Activated naive CD8-positive, alpha-beta T cell treated with anti-CD3 and anti-CD28 coated beads for 36 hours (primary cell): ENCODE measurements at places on chromosomes 16 and 17. TPM values are rescaled to one million over a fixed set of nuclear protein-coding genes. Genes with fewer than 3 reads are reported as not detected.

- H3K4me3 ChIP-seq = no peak overlapping the region
- peaks cover 39% of the 10 kb centered on the region for H3K27me3 ChIP-seq
- no peak for DNase-seq
- H3K27ac ChIP-seq = no peak overlapping the region
- H3K36me3 ChIP-seq = no peaks in the 10 kb centered on the region
Observed at GRCh38 chr17:5769593-5770354, 185.5 kb upstream of the NLRP1 start.

GRCh38 chr17:75244133-75244866, 17.1 kb downstream of the GGA3 start:
- no peak overlapping the region for H3K4me3 ChIP-seq
- DNase-seq = peak; percentile 18
- peak overlapping the region; percentile 71 for H3K27ac ChIP-seq
- peaks cover 60% of the 10 kb centered on the region for H3K4me1 ChIP-seq
- no peaks in the 10 kb centered on the region for H3K27me3 ChIP-seq

GRCh38 chr17:77718669-77718961, 239.9 kb upstream of the TNRC6C start:
- no peaks in the 10 kb centered on the region for H3K4me1 ChIP-seq
- DNase-seq = no peak
- no peak overlapping the region for H3K4me3 ChIP-seq

- H3K27me3 ChIP-seq = no peaks in the 10 kb centered on the region
- DNase-seq = no peak
- no peak overlapping the region for H3K4me3 ChIP-seq
- no peaks in the 10 kb centered on the region for H3K36me3 ChIP-seq
Observed at GRCh38 chr17:27423651-27424050, 32.6 kb upstream of the KSR1 start.

Gene KRTAP9-8
- total RNA-seq = not detected

DNA sequence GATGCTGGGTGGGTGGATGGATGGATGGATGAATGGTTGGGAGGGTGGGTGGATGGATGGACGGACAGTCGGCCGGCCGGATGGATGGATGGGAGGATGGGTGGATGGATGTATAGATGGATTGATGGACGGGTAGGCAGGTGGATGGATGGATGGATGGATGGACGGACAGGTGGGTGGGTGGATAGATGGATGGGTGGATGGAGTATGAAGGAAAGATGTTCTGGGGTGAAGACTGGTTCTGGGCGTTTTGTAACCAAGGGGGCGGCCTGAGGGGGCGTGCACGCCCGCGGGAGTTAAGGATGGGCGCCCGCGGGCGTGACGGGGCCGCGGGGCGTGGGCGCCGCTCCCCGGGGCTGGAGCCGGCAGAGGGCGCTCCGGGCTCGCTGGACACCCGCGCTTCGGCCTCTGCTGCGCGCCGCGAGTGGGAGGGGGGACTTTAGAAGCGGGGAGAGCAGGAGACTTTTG, at the start of gene NECAB2:
TSS of gene NECAB2 (plus strand) at position 407 of the 468 bp plus-strand sequence. CDS start 405 bp downstream, outside the sequence.
- H3K36me3 ChIP-seq = no peaks in the 10 kb centered on the region
- H3K27ac ChIP-seq = no peak within 1 kb of the TSS
- peaks cover 33% of the 10 kb centered on the region for H3K27me3 ChIP-seq
- DNase-seq = peak; percentile 52
- H3K4me1 ChIP-seq = no peaks in the 10 kb centered on the region

DNA sequence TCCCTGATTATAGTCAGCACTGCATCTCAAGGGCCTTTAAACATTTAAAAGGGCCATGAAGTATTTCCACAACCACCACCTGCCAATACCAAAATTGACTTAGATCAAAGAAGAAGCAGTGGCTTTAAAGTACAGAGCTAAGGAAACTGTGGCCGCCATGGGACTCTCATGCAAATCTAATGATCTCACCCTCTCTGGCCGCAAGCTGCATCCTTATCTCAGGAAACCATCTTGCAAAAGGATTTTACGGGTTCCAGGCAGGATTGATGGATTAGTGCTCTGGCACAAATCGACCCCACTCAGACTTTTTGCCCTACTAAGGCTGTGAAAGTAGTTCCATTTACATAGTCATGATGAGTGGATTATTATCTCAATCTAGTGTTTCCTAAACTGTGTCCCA, 22.6 kb downstream of the CDRT4 start:
- H3K4me3 ChIP-seq = no peak overlapping the region
- H3K27ac ChIP-seq = no peak overlapping the region
- H3K36me3 ChIP-seq = peaks cover 12% of the 10 kb centered on the region

Gene PRAC2
- not detected for total RNA-seq

DNA sequence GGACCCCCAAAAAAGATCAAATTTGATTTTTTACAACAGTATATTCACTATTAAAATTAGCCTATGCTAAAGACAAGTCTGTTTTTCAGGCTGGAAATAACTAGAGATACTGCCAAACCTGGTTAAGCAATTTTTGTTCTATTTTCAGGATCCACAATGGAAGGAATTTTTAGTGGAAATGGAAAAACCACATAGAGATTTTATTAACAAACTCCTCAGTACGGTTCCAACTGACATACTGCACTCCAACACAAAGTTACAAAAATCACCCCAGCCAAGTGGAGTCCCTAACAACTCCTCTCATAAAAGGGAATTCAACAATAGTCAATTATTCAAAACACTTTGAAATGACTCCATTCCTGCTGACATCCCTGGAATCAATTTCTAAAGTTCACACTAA, 101.6 kb upstream of the TOB1 start:
- peaks cover 6% of the 10 kb centered on the region for H3K36me3 ChIP-seq
- no peak overlapping the region for H3K27ac ChIP-seq
- no peak for DNase-seq
- H3K4me3 ChIP-seq = no peak overlapping the region
- H3K27me3 ChIP-seq = no peaks in the 10 kb centered on the region
- peaks cover 2% of the 10 kb centered on the region for H3K4me1 ChIP-seq

Gene CFAP97D1
- total RNA-seq = not detected

- H3K36me3 ChIP-seq = peaks cover 45% of the 10 kb centered on the region
- DNase-seq = no peak
- H3K4me1 ChIP-seq = peaks cover 80% of the 10 kb centered on the region
- peak overlapping the region; percentile 98 for H3K27ac ChIP-seq
- no peaks in the 10 kb centered on the region for H3K27me3 ChIP-seq
Observed at GRCh38 chr16:89314854-89315253, 97.4 kb downstream of the ZNF778 start.

- DNase-seq = no peak
- no peaks in the 10 kb centered on the region for H3K36me3 ChIP-seq
- no peaks in the 10 kb centered on the region for H3K4me1 ChIP-seq
- no peak overlapping the region for H3K27ac ChIP-seq
Observed at GRCh38 chr16:19853742-19854542, 30.7 kb downstream of the GPRC5B start.

Gene TP53TG3C
- not detected for total RNA-seq

DNA sequence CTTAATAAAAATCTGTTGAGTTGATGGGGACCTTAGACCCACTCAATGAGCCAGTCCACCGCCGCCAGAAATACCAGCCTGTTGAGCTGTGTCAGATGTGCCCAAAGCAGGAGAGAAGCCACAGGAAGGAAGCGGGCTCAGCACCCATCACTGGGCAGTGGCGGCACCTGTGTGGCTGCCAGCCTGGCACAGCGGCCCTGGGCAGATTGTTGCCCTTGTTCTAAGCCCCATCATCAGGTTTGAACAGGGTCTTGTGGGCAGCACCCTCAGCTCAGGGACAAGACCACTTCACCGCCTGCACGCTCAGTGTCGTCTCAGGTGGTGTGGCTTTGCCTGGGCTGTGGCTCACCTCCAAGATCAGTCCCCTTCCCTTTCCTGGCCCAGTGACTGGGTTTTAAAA, 9.3 kb downstream of the ENDOV start:
- H3K27ac ChIP-seq = no peak overlapping the region
- no peaks in the 10 kb centered on the region for H3K36me3 ChIP-seq
- H3K27me3 ChIP-seq = no peaks in the 10 kb centered on the region
- no peak overlapping the region for H3K4me3 ChIP-seq
- H3K4me1 ChIP-seq = peaks cover 7% of the 10 kb centered on the region

DNA sequence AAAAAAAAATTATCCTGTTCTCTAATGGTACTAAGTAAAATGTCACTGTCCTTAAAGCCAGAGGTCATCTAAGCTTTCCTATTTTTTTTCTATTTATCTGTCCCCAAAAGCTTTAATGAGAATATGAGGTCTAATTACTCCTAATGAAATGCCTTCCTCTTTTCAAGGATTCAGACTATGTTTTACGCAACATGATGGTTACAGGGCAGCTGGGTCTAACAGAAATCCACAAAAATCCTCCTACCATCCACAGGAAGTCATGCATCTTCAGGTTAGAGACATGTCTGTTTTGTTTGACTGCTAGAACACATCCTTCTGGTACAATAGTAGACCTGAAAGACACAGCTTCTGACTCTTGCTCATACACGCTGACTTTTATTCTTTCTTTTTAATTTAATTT, 29.7 kb upstream of the NSRP1 start:
- H3K4me1 ChIP-seq = no peaks in the 10 kb centered on the region
- no peak overlapping the region for H3K4me3 ChIP-seq
- DNase-seq = no peak
- no peak overlapping the region for H3K27ac ChIP-seq
- no peaks in the 10 kb centered on the region for H3K27me3 ChIP-seq
- no peaks in the 10 kb centered on the region for H3K36me3 ChIP-seq

- peaks cover 5% of the 10 kb centered on the region for H3K36me3 ChIP-seq
- no peak overlapping the region for H3K4me3 ChIP-seq
- no peaks in the 10 kb centered on the region for H3K27me3 ChIP-seq
- H3K4me1 ChIP-seq = peaks cover 26% of the 10 kb centered on the region
- no peak for DNase-seq
- no peak overlapping the region for H3K27ac ChIP-seq
Observed at GRCh38 chr16:81711657-81712319, 67.3 kb upstream of the PLCG2 start.

Gene ZNF469
- total RNA-seq = 1.2 TPM

- H3K27ac ChIP-seq = no peak overlapping the region
- peaks cover 2% of the 10 kb centered on the region for H3K4me1 ChIP-seq
- DNase-seq = no peak
- no peaks in the 10 kb centered on the region for H3K36me3 ChIP-seq
- H3K27me3 ChIP-seq = no peaks in the 10 kb centered on the region
Observed at GRCh38 chr17:31587462-31587861, 196.0 kb downstream of the RAB11FIP4 start.

DNA sequence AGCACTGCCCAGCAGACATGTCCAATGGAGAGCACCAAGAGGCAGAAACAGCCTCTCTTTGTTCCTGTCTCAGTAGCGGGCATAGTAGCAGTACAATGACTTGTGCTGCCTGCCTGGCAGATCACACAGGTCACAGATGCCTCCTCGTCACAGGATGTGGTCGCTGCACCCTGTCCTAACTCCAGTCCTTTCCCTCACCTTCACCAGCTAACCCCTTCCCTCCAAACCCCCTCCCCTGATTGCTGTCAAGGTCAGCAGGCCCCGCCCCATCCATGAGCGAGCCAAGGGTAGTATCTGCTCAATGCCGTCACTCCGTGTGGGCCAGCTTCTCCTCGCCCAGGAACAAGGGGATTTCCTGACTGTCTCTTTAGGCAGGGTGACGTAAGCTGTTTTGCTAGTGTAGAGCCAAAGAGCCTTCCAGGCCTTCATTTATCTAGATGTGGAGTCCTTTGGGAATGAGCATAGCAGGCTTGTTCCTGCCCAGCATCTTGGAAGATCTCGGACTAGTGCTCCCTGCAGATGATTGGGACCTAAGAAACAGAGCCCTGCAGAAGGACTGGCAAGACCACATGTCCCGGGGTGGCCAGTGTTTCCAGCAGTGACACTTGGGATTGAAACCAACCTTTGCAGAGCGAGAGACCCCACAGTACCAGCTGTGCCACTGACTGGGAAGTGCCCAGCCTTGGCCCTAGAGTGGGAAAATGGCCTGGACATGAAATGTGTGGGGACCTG, 75.9 kb upstream of the TNRC6C start:
- H3K27ac ChIP-seq = peak overlapping the region; percentile 94
- peak; percentile 80 for DNase-seq
- H3K27me3 ChIP-seq = no peaks in the 10 kb centered on the region

GRCh38 chr17:32943206-32943605, 15.3 kb downstream of the TMEM98 start:
- H3K4me1 ChIP-seq = no peaks in the 10 kb centered on the region
- H3K36me3 ChIP-seq = no peaks in the 10 kb centered on the region
- H3K4me3 ChIP-seq = no peak overlapping the region
- DNase-seq = no peak
- H3K27me3 ChIP-seq = peaks cover under 1% of the 10 kb centered on the region

DNA sequence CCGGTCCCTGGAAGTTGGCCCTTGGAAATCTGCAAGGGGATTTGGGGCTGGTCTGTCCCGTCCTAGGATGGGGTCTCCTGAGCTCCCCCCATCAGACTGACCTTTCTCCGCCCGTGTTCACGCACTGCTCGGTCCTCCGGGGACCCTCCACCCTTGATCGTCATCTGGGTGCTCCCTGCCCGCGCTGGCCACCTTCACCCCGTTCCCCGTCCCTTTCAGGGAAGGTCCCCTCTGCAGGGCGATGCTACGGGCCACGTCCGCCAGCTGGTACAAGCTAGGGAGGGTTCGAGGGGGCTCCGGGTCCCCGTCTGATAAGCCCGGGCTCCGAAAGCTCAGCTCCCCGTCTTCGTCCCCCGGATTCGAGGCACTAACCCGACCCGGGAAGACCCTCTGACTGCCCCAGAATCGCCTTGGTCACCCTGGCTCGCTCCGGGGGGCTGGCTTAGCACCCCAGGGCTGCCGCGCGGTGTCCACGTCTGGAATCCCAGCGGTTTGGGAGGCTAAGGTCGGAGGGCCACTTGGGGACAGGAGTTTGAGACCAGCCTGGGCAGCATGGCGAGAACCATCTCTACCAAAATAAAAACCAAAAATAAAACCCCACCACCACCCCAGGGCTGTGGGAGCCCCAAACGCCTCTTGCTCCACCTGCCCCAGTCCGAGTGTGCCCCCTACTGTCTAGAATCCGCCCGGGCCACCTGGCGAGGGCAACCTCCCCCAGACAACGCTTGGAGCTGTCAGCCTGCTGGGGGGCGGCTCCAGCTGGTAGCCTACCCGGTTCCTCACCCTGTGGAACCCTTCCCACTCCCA, 1.1 kb upstream of the SLC43A2 start:
- DNase-seq = peak; percentile 85
- peaks cover 10% of the 10 kb centered on the region for H3K27me3 ChIP-seq
- H3K4me3 ChIP-seq = peak overlapping the region; percentile 80
- peak overlapping the region; percentile 67 for H3K27ac ChIP-seq
- H3K4me1 ChIP-seq = peaks cover 15% of the 10 kb centered on the region

Gene CLEC19A
- total RNA-seq = not detected

Gene SLC35G6
- not detected for total RNA-seq

Gene CDH13
- not detected for total RNA-seq

Gene ACSM2A
- not detected for total RNA-seq
